ENCODE measurements at places on chromosomes 12 and 14.

- no peak for DNase-seq
Measured at GRCh38 chr12:122726080-122726558, 4.5 kb downstream of the HCAR1 start.

GRCh38 chr14:100192250-100192671 is 32.8 kb upstream of the DEGS2 start:
- DNase-seq: no peak

DNA sequence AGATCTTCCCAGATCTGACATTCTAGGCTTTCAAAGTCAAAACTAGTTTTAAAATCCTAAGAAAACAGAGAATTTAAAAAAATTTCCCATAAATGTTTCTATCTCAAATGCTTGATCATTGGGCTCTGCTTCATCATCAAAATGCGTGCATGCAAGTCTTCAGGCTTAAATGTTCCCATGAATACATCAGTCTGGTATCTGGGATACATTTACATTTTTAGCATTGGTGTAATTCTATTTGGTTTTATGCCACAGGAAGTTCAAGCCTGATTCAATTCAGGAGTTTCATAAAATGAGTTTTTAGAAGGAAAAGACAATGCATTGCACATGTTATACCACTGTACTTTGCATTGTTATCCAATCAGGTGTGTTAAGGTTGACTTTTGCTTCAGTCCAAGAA is 336.4 kb downstream of the PCNX1 start:
- no peak for DNase-seq

DNA sequence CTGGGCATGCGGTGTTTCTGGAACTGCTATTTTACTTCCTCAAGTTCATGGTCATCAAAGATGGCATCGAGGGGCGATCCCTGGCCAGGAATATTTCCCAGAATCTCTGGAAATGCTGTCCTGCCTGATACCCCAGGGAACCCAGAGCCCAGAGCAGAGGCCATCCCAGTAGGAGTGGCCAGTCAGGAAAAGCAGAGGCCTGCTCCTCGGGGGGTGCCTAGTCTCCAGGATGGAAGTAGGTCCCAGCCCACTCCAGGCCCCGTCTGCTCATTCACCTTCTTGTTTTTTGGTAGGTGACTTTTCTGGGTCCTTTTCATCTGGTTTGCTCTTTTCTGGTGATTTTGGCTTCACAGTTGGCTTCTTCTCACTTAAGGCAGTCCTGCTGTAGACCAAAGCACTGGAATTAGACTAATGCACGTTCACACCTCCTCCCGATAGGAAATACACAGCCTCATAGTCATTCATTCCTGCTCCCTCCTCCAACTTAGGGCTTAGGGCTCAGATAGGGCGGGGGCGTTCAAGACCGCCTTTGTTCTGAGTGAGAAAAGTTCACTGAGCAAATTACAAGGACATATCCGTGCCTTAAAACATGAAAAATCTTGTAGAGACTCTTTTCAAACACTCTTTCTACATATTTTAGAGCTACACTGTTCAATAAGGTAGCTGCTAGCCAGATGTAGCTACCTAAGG is 51.1 kb downstream of the TRAFD1 start:
- DNase-seq: no peak

DNA sequence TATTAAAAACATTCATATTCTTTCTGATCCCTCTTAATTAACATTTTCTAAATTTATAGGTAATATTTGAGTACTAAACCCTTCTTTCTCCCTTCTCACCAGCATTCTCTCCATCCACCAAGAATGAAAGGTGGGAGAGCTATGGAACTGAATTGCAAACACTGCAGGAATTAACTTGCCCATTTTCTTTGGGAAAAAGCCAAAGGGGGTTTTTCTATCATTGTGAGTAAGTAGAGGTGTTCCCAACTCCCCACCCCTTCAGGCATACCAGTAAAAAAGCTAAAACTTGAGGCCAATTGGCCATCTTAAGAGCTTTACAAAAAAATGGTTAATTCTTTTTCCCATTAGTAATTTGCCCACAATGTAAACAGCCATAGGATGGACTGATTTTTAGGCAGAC is 23.7 kb downstream of the PCNX1 start:
- no peak for DNase-seq

GRCh38 chr12:104683831-104684503 is 227.2 kb downstream of the CHST11 start:
- no peak for DNase-seq

- no peak for DNase-seq
Measured at GRCh38 chr14:73722581-73722980, 8.4 kb upstream of the PNMA1 start.

GRCh38 chr14:50083467-50084337 is 32.7 kb downstream of the VCPKMT start:
- no peak for DNase-seq

GRCh38 chr12:114343585-114344302 is 62.2 kb downstream of the TBX5 start:
- DNase-seq: no peak

DNA sequence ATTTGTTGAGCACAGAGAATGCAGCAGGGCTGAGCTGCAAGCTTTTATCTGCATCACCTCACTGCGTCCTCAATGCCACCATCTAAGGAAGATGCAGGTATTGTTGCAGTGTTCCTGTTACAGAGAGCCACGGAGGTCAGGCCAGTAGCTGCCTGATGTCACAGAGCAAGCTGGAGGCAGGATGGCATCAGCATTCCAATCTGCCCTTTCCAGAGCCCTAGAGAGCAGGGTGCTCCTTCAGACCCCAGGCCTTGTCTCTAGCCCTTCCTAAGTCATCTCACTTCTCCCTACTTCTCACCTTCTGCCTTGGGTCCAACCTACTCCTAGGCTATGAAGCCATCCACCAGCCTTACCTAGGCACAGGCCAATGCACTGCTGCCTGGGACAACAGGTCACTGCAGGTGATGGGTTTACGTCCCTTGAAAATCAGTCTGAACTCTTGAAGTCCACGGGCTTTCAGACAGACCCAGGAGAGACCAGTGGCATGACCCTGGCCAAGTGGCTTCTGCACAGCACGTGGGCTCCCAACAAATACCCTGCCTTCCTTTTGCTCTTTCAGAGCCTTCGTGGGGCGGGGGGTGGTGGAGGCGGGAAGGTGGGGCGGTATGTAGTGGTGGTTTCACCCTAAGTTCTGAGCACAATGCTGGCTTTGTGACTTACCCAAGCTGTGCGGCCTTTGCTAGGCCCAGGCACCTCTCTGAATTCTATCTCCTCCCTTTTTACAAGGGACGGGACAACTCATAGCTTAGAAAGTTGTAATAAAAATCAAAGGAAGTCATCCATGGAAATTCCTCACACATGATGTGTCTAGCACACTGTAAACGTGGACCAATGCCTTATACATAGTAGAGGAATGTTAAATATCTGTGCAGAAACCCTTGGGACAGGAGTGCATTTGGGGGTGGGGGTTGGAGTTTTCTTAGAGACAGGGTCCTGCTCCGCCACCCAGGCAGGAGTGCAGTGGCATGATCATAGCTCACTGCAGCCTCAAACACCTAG is 136.0 kb downstream of the KSR2 start:
- DNase-seq: no peak

DNA sequence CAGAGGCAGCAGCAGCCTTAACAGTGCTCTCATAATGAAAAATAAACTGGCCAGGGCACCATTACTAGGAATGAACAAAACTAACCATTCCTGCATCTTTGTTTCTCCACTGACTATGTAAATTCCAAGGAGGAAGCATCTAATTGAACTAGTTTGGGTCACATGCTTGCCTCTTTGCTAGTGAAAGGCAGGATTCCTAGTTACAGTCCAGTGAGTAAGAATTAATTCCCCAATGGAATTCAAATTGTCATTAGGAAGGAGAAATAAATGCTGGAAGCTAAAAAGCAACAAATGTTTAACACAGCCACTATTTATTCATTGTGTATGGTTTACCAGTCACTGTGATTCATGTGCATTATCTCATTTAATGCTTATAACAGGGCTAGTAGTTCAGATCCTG is 316.0 kb downstream of the CCDC91 start:
- DNase-seq: no peak

- no peak for DNase-seq
Measured at GRCh38 chr12:118981285-118982211, at the start of gene SRRM4. SRRM4 (plus strand) TSS chr12:118981541; CDS start chr12:118981883, 342 bp downstream.

- no peak for DNase-seq
Measured at GRCh38 chr12:128052777-128053176, 214.2 kb upstream of the TMEM132C start.

GRCh38 chr14:60179431-60179869 is 14.3 kb upstream of the DHRS7 start:
- no peak for DNase-seq

DNA sequence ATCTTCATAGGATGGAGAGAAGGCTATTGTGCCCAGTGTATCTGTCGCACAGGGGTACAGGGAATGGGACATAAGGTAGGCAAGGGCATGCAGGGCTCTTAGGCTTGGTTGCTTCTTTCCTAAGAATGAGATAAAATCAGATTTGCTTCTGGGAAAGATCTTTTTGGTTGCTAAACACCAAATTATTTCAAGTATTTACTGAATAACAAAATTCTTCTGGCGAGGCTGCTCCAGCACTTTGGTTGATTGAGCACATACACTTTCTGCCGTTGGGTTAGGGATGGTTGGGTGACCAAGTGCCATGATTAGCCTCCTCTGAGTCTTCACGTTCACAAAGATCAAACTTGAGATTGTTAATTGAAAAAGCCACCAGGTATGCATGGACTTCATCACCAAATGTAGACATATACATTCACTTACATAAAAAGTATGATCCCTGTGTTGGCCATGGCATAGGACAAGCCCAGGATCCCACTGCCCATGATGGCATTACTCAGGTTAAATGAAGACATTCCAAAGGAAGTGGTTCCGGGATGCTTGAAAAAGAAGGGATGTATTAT is 38.2 kb downstream of the SLC38A4 start:
- DNase-seq: no peak

GRCh38 chr12:127327986-127328385 is 939.0 kb upstream of the TMEM132C start:
- DNase-seq: no peak

DNA sequence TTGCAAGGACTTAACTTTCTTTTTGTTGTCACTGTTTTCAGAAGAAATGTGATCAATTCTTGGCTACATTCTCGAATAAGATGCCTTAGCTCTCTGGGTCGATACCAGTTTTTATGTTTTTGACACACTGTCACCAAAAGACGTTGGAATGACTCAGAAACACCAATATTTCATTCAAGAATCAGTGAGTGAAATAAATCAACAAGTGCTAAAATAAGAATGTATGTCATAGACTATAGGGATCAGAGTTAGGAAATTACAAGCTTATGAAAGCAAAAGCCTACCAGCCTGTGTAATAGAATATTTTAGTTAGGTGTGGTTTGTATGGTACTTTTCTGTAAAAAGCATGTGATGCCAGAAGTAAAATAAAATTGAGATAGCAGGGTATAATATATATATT is 17.8 kb downstream of the PPHLN1 start:
- no peak for DNase-seq

DNA sequence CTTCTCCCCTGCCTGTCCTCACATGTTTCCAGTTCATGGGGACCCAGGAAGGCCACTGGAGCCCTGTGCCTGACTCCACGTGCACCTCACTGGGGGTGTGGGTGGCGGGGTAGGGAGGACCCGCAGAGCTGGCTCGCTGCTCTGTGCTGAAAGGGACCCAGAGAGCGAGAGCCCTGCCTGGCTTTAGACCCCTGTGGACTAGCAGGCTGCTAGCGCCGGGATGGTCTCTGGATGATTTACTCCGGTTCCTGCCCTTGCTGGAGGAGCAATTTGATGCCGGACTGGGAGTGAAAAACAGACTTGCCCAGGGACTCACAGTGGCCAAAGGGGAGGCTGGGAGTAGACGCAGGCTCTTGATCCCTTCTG is 49.0 kb downstream of the NTF3 start:
- no peak for DNase-seq

- DNase-seq: no peak
Measured at GRCh38 chr14:31441273-31442111, 15.8 kb downstream of the DTD2 start.

- no peak for DNase-seq
Measured at GRCh38 chr12:70598467-70599193, 38.6 kb downstream of the PTPRB start.

DNA sequence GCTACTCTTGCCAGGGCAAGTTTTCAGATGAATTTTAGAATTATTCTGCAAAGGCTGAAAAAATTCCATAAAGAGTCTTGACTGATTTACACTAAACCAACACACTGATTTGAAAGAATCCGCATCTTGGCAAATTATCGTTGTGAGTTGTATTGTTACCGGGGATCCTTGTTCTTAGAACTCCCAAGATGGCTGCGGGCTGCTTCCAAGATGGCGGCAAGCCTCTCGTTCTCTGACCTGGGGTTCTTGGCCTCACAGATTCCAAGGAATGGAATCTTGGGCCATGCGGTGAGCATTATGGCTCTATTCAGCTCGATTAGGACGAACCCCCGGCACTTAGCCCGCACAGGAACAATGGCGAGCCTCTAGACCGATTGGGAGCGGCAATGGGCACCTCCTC is 132.5 kb downstream of the ZNF664 start:
- no peak for DNase-seq

- DNase-seq: no peak
Measured at GRCh38 chr12:3257411-3257810, 180.2 kb downstream of the TSPAN9 start.

- DNase-seq: no peak
Measured at GRCh38 chr12:1630133-1630826, 1.2 kb downstream of the WNT5B start.

GRCh38 chr14:102220031-102220430 is 80.3 kb downstream of the WDR20 start:
- no peak for DNase-seq

- DNase-seq: no peak
Measured at GRCh38 chr14:39228509-39229221, 5.0 kb upstream of the MIA2 start.

GRCh38 chr12:130703733-130704375 is 12.2 kb downstream of the RIMBP2 start:
- no peak for DNase-seq

DNA sequence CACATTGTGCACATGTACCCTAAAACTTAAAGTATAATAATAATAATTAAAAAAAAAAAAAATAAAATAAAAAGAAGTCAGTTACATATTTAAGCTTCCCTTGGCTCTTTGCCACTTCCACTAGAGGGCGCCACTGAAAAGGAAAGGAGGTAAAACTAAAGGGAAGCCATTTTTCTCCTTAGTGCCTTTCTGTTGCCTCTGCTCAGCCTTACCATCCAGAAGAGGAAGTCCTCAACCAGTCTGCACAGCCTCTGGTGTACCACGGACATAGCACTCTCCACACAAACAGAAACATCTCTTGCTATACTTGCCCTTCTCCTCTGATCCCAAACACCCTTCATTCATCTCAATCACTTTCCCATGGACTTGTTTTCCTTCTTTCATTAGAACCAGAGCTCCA is 169.0 kb upstream of the EEA1 start:
- DNase-seq: no peak

DNA sequence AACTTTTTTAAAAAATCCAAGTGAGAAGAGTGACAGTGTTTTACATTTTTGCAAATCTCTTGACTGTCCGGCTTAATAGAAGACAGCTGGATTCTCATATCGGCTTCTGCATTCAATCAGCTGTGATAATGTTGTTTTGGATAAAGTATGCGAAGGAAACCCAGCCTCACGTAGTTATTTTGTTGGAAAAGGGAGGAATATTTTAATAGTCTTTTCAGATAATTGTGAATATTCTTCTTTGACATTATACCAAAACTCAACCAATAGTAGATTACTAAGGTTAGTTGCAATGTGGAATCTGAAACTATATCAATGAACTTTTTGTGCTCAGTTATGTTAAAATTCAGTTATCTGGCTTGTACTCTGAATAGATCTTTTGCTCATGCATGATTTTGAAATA is 276.5 kb downstream of the ZFP36L1 start:
- no peak for DNase-seq

- no peak for DNase-seq
Measured at GRCh38 chr12:95143621-95144205, 70.3 kb upstream of the NR2C1 start.
